Right lobe of liver (tissue), 6 donors: ENCODE measurements at places on chromosomes 2 and 18. TPM values are rescaled to one million over a fixed set of nuclear protein-coding genes. Genes with fewer than 3 reads are reported as not detected.

HSPD1 gene
- total RNA-seq: 552 TPM

REG3G gene
- total RNA-seq: not detected

LIPG gene
- total RNA-seq: 82.1 TPM

VRK2 gene
- total RNA-seq: 11.5 TPM

LAMA1 gene
- 0.18 TPM for total RNA-seq

NFATC1 gene
- 2.9 TPM for total RNA-seq

MAP3K20 gene
- total RNA-seq: 17.5 TPM

MC2R gene
- not detected for total RNA-seq

ID2 gene
- 103 TPM for total RNA-seq
